Vagina (tissue), 2 donors: ENCODE measurements at places on chromosomes 7 and 10.

DNA sequence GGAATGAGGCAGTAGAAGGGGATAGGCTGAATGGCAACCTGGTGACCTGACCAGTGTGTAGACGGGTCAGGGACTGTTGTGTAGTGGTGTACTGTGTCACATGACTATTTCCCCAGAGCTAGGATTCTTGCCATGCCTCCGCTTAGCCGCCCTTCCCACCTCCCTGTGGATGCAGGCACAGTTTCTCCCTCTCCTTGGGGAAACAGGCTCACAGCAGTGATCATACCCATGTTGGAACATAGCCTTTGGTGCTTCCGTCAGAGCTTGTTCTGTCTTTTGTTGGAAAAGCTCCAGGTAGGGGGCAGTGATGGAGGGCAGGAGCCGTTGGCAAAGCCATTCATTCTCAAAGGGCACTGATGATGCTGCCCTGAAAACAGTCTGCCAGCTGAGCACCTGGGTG, 44.3 kb downstream of the OGDH start:
- H3K4me1 ChIP-seq: no peaks in the 10 kb centered on the region
- H3K36me3 ChIP-seq: peaks cover 42% of the 10 kb centered on the region
- H3K27ac ChIP-seq: no peak overlapping the region
- H3K4me3 ChIP-seq: no peak overlapping the region
- H3K27me3 ChIP-seq: no peaks in the 10 kb centered on the region

DNA sequence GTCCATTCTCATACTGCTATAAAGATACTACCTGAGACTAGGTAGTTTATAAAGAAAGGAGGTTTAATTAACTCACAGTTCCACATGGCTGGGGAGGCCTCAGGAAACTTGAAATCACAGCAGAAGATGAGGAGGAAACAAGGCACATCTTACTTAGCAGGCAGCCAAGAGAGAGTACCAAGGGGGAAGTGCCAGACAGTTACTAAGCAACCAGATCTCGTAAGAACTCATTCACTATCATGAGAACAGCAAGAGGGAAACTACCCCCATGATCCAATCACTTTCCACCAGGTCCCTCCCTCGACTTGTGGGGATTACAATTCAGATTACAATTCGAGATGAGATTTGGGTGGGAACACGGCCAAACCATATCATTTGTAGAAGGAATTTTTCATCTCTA, 36.3 kb downstream of the NHLRC2 start:
- no peaks in the 10 kb centered on the region for H3K27me3 ChIP-seq
- no peaks in the 10 kb centered on the region for H3K4me1 ChIP-seq
- H3K4me3 ChIP-seq: no peak overlapping the region
- DNase-seq: no peak

DNA sequence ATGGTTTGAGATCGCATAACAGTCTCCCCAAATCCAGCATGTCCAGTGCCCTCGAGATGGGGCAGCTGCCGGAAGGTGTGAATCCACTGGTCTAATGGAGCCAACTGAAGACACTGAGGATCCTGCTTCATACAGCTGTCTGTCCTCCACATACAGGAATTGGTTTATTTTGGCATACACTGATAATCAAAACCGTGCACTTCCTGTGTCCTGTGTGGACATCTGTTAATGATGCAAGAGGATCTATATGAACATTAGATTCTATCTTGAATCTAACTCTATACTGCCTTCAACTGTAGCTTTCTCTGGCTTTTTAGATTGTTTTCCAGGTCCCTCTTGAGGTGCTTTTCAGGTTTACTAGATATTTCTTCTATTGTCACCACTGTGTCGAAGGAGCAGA, 3.0 kb upstream of the JAZF1 start:
- no peak overlapping the region for H3K4me3 ChIP-seq
- peaks cover 23% of the 10 kb centered on the region for H3K4me1 ChIP-seq
- H3K27me3 ChIP-seq: no peaks in the 10 kb centered on the region
- no peak overlapping the region for H3K27ac ChIP-seq

DNA sequence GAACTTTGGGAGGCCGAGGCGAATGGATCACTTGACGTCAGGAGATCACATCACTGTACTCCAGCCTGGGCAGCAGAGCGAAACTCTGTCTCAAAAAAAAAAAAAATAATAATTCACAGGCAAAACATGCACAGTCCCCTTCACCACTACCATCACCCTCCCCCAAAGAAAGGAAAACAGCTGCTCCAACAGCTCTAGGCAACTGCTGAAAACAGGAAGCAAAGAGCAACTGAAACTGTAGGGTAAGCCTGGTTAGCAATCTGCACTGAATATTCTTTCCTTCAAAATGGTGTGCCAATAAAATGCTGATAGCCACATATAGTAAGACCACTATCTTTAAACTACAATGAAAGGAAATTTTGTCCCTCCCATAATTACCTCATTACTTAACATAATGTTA, 11.8 kb downstream of the NT5C2 start:
- peaks cover 43% of the 10 kb centered on the region for H3K4me1 ChIP-seq
- H3K27ac ChIP-seq: no peak overlapping the region
- no peak for DNase-seq
- H3K36me3 ChIP-seq: peaks cover 36% of the 10 kb centered on the region
- no peak overlapping the region for H3K4me3 ChIP-seq

DNA sequence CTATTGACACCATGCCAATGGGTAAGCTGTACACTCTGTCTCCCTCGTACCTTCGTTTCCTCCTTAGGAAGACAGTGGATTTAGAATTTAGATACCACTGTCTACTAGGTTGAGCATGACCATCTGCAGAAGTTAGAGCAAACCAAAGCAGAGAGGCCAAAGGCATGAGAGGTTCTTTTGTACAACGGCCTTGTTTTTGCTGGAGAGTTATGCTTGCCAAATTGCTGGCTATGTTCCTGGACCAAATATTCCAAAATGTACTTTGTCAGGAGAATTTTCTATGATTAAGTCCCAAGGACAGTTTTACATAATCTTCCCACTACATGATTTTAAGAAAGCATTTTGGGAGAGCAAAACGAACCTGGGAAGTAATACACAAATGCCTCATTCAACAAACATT, 47.9 kb upstream of the PLCE1 start:
- no peak overlapping the region for H3K4me3 ChIP-seq
- no peak overlapping the region for H3K27ac ChIP-seq
- no peaks in the 10 kb centered on the region for H3K4me1 ChIP-seq
- no peaks in the 10 kb centered on the region for H3K36me3 ChIP-seq
- no peaks in the 10 kb centered on the region for H3K27me3 ChIP-seq

GRCh38 chr7:146740039-146740438, 623.4 kb downstream of the CNTNAP2 start:
- H3K27ac ChIP-seq: no peak overlapping the region
- no peak for DNase-seq
- no peak overlapping the region for H3K4me3 ChIP-seq
- no peaks in the 10 kb centered on the region for H3K36me3 ChIP-seq
- H3K27me3 ChIP-seq: no peaks in the 10 kb centered on the region

DNA sequence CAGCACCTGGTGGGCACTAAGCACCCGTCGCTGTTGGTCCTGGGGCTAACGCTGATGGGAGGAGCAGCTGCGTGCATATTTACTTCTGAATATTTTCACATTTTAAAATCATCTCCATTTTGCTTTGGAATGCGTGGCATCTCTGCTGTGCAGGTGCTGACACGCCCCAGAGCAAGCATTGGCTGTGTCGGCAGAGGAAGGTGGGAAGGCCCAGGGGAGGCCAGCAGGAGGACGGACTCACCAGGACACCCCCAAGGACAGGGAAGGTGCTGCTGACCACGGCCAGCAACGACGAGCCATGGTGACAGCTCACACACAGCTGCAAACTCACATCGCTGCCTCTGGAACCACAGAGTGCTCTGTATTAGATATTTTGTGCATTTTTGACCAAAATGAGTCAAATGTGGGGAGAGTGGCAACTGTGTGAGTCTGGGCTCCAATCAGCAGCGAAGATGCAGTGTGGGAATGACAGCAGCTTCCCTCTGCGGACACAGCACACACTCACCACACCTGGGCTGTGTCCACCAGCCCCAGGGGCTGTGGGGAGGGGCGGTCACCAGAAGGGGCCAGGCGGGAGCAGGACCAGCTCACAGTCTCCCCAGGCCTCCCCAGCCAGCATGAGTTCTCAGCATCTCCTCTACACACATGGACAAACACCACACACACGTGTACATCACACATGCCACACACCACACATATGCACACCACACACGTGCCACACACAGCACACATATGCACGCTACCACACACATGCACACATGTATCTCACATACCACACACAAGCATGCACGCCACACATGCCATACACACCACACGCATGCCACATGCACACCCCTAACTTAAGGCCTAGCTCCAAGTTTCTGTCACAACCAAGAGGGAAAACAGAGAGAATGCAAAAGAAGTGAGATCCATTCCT, 58.2 kb downstream of the PTPRN2 start:
- no peak overlapping the region for H3K4me3 ChIP-seq
- H3K27ac ChIP-seq: no peak overlapping the region
- H3K4me1 ChIP-seq: no peaks in the 10 kb centered on the region
- H3K36me3 ChIP-seq: no peaks in the 10 kb centered on the region

GRCh38 chr10:117718986-117719920, 176.7 kb downstream of the EMX2 start:
- no peaks in the 10 kb centered on the region for H3K4me1 ChIP-seq
- H3K36me3 ChIP-seq: no peaks in the 10 kb centered on the region
- DNase-seq: peak; percentile 8
- no peak overlapping the region for H3K4me3 ChIP-seq
- no peaks in the 10 kb centered on the region for H3K27me3 ChIP-seq

GRCh38 chr7:133591704-133592340, 338.9 kb downstream of the EXOC4 start:
- no peaks in the 10 kb centered on the region for H3K27me3 ChIP-seq
- H3K4me3 ChIP-seq: no peak overlapping the region
- no peak overlapping the region for H3K27ac ChIP-seq
- no peaks in the 10 kb centered on the region for H3K36me3 ChIP-seq

DNA sequence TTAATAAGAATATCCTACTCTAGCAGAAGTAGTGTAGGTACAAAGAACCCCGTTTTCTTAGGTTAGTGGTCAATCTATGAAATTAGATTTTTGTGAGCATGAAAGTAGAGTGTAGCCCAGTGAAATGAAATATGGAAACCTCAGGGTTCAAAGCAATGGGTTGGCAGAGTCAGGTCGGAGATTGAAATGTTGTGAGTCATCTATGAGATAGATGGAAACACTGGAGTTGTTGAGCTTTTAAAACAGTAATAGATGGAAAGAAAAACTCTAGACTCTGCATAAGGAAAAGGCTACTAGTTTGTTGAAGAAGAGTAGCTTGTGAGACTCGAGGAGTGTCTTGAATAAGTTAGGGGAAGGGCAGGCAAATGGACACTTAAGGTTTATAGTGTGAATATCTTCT, 251.9 kb downstream of the EXOC4 start:
- no peak for DNase-seq
- no peaks in the 10 kb centered on the region for H3K27me3 ChIP-seq
- H3K36me3 ChIP-seq: no peaks in the 10 kb centered on the region

DNA sequence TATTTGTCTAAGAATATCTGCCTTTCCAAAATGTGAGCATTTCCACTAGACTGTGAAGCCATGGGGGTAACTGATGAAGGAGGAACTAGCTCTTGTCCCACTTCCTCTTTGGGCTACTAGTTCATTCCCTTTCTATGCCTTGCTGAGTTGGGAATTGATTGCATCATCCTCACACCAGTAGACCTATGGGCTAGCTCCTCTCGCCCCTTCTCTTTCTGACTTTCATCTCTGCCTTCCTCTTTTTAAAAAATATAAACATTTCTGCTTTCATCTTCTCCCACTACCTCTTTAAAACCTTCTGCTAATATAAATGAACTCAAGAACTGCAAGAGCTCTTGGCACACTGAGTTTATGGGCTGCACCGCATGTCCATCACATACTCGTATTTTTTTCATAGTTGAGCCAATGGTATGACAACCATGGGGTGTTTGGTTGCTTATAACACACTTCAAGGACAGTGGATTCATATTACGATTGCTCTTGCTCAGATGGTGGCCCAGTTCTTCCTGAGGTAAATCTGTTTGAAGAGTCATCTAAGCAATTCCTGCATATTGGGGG, 182.0 kb downstream of the REEP3 start:
- no peak overlapping the region for H3K4me3 ChIP-seq
- no peak overlapping the region for H3K27ac ChIP-seq
- DNase-seq: no peak
- H3K27me3 ChIP-seq: no peaks in the 10 kb centered on the region

- no peaks in the 10 kb centered on the region for H3K4me1 ChIP-seq
- no peak overlapping the region for H3K4me3 ChIP-seq
- no peaks in the 10 kb centered on the region for H3K27me3 ChIP-seq
- DNase-seq: no peak
Measured at GRCh38 chr7:12436896-12437535, 33.4 kb upstream of the VWDE start.

DNA sequence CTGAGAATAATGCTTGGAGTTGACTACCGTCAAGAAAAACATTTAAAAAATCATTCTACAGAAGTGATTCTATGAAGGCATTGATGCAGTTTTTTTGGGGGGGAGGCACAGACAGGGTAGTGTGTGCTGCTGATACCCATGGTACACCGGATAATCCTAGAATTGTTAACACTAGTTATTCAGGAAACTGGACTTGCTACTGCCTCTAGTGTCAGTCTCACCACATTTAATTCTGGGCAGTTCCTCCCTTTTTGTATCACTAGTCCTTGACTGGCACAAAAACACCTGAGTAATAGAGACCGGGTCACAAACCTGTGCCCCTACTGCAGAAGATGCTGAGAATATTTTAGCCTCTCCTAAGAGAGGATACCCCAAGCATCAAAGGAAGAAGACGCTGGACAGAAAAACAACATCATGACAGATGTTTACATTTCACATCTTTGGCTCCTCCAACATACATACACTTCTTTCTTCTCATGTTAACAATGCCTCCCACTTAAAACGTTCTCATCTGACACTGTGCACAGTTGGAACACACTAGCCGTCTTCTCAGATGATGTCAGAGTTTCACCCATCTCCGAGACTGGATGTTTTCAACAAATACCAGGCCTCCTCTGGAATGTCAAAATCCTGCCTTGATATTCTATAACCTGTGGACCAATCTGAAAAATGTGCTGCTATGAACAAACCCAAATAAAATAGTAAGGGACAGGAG, 13.1 kb upstream of the TCAF1 start:
- H3K27ac ChIP-seq: no peak overlapping the region
- no peak for DNase-seq
- H3K4me3 ChIP-seq: no peak overlapping the region
- H3K4me1 ChIP-seq: no peaks in the 10 kb centered on the region

- no peaks in the 10 kb centered on the region for H3K27me3 ChIP-seq
- no peak overlapping the region for H3K4me3 ChIP-seq
- no peaks in the 10 kb centered on the region for H3K36me3 ChIP-seq
- DNase-seq: no peak
- H3K27ac ChIP-seq: no peak overlapping the region
Measured at GRCh38 chr7:23349484-23350157, 50.5 kb downstream of the MALSU1 start.

- no peak overlapping the region for H3K27ac ChIP-seq
- H3K4me1 ChIP-seq: no peaks in the 10 kb centered on the region
- no peaks in the 10 kb centered on the region for H3K36me3 ChIP-seq
Measured at GRCh38 chr7:135109976-135110375, 37.9 kb upstream of the TMEM140 start.

- H3K27me3 ChIP-seq: no peaks in the 10 kb centered on the region
- no peak overlapping the region for H3K4me3 ChIP-seq
- no peak overlapping the region for H3K27ac ChIP-seq
- DNase-seq: no peak
- no peaks in the 10 kb centered on the region for H3K36me3 ChIP-seq
- H3K4me1 ChIP-seq: no peaks in the 10 kb centered on the region
Measured at GRCh38 chr10:7443036-7443435, 32.2 kb upstream of the SFMBT2 start.
